ENCODE measurements at places on chromosomes 5 and 9.

DNA sequence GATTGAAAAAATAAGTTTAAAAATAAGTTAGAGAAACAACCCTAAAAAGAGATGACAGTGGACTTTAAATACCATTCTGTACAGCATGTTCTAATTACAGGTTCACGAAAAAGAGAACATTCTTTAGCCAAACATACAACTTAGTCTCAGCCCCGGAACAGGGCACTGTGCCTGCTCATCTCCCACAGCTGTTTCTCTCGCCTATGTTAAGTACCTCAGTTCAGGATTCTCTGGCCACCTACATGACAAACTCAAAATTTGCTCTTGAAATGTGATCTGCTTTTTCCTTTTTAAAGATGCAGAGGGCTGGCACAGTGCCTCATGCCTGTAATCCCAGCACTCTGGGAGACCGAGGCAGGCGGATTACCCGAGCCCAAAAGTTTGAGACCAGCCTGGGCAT lies 52.3 kb downstream of the MYO10 start:
- DNase-seq = no peak

DNA sequence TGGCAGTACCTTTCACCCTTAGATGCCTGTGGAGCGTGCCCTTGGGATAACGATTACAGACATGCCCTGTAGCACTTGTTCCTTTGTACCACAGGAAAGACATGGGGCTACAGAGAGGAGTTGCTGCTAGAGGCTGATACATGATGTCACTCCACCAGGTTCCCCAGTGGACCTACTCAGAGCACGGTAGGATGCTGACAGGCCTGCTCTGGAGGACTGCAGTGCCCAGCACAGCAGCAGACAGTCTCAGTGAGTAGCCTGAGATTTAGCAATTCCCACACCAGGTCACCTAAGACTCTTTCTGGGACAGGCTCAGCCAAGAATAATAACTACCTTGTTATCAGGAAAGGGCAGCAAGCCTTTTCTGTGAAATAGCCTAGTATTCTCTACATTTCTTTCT lies 28.8 kb downstream of the PDE4D start:
- DNase-seq = no peak

- DNase-seq = no peak
Observed at GRCh38 chr5:36688722-36689121, 82.3 kb downstream of the SLC1A3 start.

GRCh38 chr5:15607076-15607475 lies 107.1 kb downstream of the FBXL7 start:
- DNase-seq = no peak

DNA sequence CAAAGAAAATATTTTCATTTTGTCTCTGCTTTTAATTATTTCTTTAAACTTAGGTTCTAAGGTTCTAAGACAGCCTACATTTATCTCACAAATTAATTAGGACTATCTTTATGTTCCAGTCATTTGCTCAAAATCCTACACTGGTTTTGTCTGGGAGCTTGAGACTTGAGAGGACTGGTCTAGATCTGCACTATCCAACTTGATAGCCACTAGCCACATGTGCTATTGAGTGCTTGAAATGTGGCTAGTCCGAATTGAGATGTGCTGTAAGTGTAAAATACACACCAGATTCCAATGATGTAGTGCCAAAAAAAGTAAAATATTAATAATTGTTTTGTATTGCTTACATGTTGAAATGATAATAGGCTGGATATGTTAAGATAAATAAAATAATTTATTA lies 7.2 kb downstream of the CDC37L1 start:
- no peak for DNase-seq

DNA sequence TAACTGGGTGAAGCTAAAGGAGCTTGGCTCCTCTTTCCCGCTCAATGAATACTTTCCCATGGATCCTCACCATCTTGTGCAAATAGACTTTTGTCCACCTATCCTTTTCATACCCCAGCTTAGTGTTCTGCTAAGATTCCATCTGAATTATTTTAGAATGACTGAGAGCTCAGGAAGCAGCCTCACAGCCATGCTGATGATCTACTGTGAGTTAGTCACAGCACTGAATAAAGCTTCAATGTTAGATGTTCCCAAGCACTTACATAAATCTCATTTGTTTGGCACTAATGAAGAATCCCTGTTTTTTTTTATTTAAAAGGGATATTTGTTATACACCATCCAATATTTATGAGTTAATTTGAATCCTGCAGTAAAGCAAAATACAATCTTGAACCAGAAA lies 317.6 kb upstream of the TRPC7 start:
- DNase-seq = no peak

DNA sequence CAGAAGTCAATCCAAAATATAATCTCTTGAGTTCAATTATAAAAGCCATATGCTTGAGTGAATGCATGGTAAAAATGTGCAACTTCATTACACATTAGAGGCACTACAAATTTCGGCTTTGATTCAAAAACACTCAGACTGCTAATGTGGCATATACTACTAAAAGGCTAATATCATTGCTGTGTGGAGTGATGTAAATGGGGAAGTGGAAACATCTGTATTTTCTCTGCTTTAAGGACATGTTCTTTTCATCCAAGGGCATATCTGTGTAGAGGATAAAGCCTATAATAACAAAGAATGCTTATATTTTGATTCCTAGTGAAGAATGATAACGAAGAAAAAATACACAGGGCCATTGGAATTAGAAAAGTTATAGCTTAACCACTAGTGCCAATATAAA lies 643.9 kb upstream of the ZNF608 start:
- no peak for DNase-seq

- DNase-seq = no peak
Observed at GRCh38 chr9:85872463-85872862, 68.5 kb upstream of the NAA35 start.

- no peak for DNase-seq
Observed at GRCh38 chr9:136306211-136307208, 2.6 kb upstream of the CCDC187 start.

- DNase-seq = no peak
Observed at GRCh38 chr5:98341038-98342032, 432.1 kb upstream of the RGMB start.

DNA sequence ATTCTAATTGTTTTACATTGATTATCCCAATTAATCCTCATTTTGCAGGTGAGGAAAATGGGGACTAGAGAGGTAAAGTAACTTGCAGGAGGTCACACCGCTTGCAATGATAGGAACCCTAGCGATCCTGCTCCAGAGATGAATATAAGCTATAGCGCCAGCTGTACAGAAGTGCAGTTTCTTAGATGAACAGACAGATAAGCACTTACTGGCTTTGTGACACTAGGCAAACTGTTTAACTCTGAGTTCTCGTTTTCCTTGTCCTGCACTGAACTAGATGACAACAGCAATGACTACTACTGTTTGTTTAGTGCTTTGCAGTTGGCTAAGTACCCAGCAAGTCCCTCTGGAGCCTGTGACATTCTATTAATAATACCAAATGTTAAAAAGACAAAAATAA lies 11.1 kb downstream of the LHX6 start:
- no peak for DNase-seq
